ENCODE measurements at places on chromosomes 3 and 15. TPM values are rescaled to one million over a fixed set of nuclear protein-coding genes. Genes with fewer than 3 reads are reported as not detected.

TNK2 gene
- total RNA-seq, result 8.6 TPM

WDR48 gene
- 44.3 TPM for total RNA-seq

BNC1 gene
- 0.13 TPM for total RNA-seq

MCTP2 gene
- 1.2 TPM for total RNA-seq

EIF4G1 gene
- total RNA-seq, result 376 TPM

All from aortic smooth muscle cell (primary cell).